ENCODE measurements at places on chromosomes 11 and 22. TPM values are rescaled to one million over a fixed set of nuclear protein-coding genes. Genes with fewer than 3 reads are reported as not detected.

HIPK3 gene
- 223 TPM for total RNA-seq

PRG3 gene
- not detected for total RNA-seq

POLDIP3 gene
- total RNA-seq: 38.3 TPM

VSIG10L2 gene
- not detected for total RNA-seq

DRD4 gene
- not detected for total RNA-seq

LRRC75B gene
- total RNA-seq: 20.0 TPM

GALR3 gene
- 0.44 TPM for total RNA-seq

ATP5MG gene
- 66.4 TPM for total RNA-seq

NXPE2 gene
- 0.80 TPM for total RNA-seq

SCO2 gene
- total RNA-seq: 4.3 TPM

TBX1 gene
- total RNA-seq: 0.96 TPM

MYRF gene
- total RNA-seq: 0.32 TPM

DNA sequence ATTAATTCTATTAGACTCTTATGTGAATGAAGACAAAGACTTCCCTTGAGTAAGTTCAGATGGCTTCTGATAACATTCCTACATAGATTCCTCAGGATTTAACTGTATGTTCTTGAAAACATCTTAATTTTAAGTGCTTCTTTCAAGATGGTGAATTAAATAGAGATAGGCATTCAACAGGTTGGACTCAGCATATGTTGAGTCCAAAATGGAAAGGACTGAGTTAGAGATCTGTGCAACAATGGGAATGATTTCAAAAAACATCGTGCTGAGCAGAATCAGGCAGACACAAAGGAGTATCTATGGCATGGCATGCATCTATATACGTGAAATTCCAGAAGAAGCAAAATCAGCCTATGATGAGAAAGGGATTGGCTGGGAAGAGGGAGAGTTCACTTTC lies 36.2 kb downstream of the ZNF195 start:
- no peak for DNase-seq

DNA sequence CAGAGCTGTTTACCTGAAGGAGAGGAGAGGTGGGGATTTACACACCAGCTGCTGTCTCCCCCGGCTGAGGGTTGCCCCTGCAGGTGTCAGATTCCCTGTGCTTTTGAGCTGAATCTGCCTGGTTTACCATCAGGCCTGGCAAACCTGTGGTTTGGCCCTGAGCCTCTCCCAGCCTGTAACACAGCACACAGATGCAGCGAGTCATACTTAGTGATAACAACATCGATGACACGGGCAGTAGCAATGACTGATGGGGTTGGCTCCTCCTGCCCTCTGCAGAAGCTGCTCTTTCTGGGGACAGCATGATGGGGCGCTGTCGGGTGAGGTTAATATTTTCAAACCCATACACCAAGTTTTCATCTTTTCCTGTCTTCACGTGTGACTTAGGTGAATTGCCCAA lies 380.0 kb upstream of the B3GAT1 start:
- no peak for DNase-seq

GRCh38 chr22:25002241-25002985 lies 49.9 kb downstream of the KIAA1671 start:
- DNase-seq: no peak

- no peak for DNase-seq
Measured at GRCh38 chr11:24297461-24297860, 199.4 kb upstream of the LUZP2 start.

DNA sequence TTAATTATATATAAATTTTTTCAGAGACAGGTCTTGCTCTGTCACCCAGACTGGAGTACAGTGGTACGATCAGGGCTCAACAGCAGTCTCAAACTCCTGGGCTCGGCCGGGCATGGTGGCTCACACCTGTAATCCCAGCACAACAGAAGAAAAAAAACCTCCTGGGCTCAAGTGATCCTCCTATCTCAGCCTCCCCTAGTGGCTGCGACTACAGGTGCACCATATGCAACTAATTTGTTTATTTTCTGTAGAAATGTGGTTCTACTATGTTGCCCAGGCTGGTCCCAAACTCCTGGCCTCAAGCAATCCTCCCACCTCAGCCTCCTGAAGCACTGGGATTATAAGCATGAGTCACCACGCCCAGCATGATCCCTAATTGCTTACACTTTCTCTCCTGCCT lies 56.1 kb upstream of the SLC35C1 start:
- DNase-seq: no peak

DNA sequence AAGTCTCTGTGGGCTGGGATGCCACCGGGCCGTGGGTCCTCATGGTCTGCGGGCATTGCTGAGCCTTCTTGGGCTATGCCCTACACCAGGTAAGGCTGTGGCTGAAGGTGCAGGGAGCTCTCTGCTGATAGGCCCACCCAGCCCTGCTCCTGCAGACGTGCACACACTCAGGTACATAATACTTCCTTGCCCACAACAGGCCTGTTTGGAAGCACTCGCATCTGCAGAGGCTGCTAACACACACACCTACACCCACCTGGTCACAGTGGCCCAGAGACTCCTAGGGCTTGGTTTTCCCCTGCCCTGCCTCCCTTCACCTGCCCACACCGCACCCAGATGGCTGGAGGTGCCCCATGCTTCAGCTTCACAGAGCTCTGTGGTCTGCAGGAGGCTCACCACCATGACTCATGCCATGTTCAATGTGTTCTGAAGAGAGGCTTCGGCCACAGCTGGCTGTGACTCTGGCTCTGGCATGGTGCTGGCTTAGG lies 72.8 kb upstream of the KCNQ1OT1 start:
- DNase-seq: peak; percentile 15

DNA sequence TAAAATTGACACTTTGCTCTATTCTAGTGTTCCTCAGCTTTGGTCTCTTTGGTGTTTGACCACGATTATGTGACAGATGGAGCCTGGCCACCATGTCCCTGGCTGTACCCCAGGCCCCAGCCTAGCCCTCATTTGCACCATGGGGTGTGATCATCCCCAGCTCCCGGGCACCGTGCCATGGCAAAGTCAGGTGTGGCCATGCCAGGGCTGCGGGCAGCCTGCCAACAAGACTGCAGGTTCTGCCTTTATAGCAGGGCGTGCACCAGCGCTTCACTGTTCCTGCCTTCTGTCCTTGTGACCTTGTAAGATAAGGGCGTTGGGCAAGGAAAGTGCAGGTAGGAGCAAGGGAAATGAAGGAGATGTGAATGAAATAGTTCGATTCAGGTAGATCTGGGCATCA lies 22.4 kb upstream of the APOBEC3A start:
- DNase-seq: peak; percentile 88

- DNase-seq: no peak
Measured at GRCh38 chr11:26335903-26336302, 4.0 kb downstream of the ANO3 start.

- DNase-seq: peak; percentile 60
Measured at GRCh38 chr22:41596776-41597634, 7.4 kb upstream of the PMM1 start.

DNA sequence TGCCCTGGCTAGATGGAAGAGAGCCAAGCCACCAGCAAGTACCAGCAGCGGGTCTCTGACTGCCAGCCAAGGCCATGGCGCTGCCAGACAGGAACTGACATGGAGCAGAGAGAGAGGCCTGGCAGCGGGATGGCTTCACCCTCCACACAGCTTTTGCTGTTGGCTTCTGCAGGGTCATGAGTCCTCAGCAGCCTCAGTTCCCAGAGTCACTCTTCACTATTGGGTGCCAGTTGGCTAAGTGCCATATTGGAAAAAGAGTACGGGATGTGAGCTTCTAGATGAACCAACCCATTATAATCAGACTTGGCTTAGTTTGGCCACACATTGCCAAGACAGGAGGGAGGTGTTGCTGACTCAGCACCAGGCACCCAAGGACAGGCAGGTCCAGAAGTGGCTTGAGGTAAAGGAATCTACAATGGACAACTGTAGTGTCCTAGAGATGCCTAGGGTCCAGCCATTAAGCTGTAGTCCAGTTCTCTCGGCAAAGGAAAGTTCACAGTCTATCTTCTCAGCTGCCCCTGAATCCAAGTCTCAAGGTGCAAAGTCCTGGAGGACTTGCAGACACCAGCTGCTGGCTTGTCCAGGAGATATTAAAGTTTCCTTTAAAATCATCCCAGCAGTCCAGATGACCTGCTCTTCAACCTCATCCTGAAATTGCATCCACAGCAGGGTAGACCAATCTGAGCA lies 40.7 kb upstream of the POU2AF1 start:
- DNase-seq: peak; percentile 91

DNA sequence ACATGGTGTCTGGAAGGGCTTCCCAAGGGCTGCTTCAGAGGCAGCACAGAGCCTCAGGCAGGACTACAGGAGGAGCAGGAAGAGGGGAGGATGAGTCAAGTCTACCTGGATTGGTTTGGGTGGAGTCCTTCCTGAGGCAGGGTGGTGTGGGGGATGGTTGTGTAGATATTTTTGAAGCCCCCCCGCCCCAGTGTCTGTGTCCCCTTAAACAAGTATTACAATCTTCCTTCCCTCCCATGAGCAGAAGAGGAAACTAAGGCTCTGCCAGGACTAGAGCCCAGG lies 34.7 kb upstream of the FCHSD2 start:
- no peak for DNase-seq

DNA sequence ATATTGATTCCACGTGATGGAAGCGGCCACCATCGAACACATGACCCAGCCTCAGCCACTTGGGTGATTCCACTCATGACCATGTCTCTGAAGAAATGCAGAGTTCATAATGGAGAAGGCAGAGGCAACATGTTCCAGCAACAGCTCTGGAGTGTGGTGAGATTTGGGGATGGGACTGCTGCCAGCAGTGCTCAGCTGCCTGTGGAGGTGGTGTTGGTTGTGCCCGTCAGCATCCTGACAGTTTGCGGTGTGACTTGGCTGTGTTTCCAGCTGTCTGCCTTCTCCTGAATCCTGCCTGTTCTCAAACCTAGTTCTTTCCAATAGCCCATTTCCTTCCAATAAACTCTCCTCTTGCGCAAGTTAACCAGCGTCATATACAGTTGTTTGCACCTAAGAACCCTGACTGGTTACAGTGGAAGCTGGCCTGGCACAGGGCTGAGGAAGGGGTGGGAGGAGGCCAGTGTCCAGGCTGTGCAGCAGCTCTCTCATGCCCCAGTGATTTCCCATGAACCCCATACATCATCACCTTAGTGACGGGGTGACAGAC lies 22.0 kb upstream of the OR8B8 start:
- no peak for DNase-seq

- DNase-seq: no peak
Measured at GRCh38 chr11:550746-551085, 9.8 kb downstream of the LMNTD2 start.

GRCh38 chr22:47343611-47344010 lies 581.2 kb downstream of the TBC1D22A start:
- no peak for DNase-seq

GRCh38 chr11:118012083-118012669 lies 26.0 kb downstream of the IL10RA start:
- DNase-seq: no peak

DNA sequence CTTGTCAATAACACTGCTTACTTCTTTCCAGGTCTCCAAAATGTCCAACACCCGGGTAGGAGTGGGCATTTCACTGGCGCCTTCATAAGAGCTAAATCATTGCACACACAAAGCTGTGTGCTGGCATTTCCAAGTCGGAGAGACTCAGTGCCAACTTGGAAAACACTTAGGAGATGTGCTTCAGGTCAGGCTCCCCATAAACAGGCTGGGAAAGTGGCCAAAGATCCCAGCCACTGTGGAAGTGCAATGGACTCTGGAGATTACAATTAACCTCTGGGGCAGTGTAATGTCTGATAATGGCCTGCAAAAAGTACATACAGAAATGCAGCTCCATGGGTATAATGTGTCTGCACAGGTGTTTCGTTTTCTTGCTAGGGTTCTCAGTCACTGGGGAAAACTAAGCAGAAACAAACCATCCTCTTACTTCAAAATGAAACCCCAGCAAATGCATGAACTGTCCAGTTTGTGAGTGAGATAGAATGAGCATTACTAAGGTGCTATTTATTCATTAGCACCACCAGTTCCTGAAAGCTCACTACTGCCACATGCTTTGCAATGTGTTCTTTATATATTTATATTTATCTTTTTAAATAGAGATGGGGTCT lies 79.0 kb downstream of the ABTB2 start:
- no peak for DNase-seq

GRCh38 chr22:20232781-20233180 lies 35.3 kb downstream of the RTN4R start:
- DNase-seq: no peak

- no peak for DNase-seq
Measured at GRCh38 chr22:23073526-23074229, 3.4 kb downstream of the GNAZ start.

- no peak for DNase-seq
Measured at GRCh38 chr11:13094930-13095687, 86.0 kb downstream of the RASSF10 start.

DNA sequence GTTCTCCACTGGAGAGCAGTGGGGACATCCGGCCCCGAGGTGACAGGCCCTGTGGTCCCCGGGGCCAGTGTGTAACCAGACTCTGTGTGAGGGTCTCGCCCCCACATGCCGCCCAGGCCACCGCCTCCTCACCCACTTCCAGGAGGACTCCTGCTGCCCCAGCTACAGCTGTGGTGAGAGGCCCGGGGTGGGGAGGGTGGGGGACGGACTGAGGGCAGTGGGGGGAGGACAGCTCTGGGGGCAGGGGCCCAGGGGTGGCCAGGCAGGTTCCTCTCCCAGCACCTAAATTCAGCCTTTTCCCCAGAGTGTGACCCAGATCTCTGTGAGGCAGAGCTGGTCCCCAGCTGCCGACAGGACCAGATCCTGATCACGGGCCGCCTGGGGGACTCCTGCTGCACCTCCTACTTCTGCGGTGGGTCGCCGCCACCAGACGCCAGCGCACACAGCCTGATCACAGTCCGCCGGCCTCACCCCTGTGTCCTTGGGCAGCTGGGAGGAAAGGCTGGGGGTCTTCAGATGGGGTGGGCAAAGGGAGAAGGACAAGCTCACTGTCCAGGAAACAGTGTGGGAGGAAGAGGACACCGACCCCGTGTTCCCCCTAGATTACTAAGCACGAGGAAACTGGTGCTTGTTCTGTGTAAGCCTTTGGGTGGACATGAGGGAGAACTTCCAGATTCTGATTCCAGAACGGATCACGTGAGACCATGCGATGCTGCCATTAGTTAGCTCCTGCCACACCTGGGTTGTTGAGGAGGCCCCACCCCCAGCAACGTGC lies 84.4 kb upstream of the MYOD1 start:
- DNase-seq: no peak

DNA sequence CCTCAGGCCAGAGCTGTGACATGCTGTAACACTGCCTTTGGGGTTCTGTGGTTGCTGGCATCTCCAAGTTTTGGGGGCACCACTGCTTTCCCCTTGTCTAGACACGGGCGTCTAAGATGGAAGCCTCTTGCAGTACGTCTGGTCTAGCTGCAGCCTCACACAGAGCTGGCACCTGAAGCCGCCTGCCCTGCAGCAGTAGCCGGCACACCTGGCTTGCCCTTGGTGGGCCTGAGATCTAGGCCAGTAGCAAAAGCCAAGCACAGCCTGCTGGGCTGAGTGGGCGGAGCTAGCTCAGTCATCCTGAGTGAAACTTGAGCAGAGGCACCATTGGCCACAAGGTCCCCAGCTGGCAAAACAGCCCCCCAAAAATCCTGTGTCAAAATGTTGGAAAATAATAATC lies 154.2 kb downstream of the DLG2 start:
- no peak for DNase-seq

GRCh38 chr22:47997052-47997590 lies 1234.7 kb downstream of the TBC1D22A start:
- DNase-seq: no peak

Measured in breast epithelium (tissue), 4 donors.